NCI-H2227 treated with DMSO at 0.1 percent for 48 hours (cell line): ENCODE measurements at places on chromosomes 2 and 18.

DNA sequence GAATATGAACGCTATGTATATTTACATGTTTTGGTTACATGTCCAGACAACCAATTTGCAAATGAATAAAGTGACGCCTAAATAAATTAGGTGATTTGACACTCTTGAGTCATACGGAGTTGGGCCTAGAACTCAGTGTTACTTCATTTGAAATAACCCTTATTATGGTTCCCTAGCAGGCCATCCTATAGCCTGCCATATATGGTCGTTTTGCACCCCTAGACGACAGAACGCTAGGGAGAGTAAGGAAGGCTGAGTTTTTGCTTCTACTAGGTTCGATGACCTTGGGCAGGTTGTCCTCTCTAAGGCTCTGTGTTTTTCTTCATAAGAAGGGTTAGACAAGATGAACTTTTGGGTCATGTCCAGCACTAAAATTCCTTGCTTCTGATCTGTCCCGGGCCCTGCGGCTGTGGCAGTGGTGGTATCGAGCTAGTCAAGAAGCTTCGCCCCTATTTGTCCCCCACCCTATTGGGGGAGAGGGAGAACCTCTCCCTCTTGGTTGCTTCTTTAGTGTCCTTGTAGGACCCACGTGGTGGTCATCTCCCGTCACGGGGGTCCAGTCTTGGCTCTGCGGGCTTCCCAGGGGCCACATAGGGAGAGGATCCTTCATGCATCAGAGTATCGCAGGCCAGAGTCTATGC is 574 bp upstream of the EML4 start:
- DNase-seq: no peak

GRCh38 chr2:40450796-40451430 is 977 bp downstream of the SLC8A1 start:
- DNase-seq: peak; percentile 91

DNA sequence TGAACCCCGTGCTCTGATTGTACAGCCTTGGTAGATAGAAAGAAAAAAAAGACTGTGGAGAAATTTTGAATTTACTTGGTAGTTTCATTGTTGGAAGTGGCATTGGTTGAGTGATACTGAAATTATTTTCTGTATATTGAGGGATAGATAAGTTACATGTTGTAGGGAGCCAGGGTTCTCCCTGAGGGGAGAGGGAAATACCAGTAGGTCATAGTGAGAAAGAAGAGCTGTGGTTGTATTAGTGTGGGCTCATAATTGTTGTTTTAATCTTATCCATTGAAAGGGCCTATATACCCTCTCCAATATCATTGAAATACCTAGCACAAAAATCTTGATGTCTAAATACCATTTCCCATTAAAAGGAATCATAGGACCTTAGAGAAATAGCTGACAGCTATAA is 16.9 kb upstream of the RAB31 start:
- DNase-seq: no peak

- DNase-seq: peak; percentile 86
Observed at GRCh38 chr2:222561817-222562645, 93.9 kb downstream of the FARSB start.

- DNase-seq: no peak
Observed at GRCh38 chr2:168356477-168356835, 99.6 kb upstream of the CERS6 start.

DNA sequence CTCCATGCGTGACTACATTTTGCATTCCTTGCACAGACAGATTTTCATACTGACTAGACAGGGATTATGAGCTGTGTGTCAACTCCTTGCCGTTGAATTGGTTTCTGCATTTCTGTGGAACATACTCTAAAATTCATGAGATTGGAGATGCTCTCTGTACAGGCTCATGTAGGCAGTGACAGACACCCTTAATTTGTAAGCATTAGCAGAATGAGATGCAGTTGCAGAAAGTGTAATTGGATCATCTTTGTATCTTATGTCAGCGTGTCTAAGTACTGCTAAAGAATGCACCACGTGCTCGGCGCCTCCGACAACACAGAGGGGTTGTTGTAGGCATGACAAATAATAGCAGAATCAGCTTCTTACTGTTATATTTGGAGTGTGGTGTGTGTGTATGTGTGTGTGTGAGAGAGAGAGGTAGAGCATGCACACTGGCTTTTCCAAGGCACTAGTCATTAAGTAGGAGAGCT is 212.4 kb downstream of the CMPK2 start:
- peak; percentile 50 for DNase-seq

DNA sequence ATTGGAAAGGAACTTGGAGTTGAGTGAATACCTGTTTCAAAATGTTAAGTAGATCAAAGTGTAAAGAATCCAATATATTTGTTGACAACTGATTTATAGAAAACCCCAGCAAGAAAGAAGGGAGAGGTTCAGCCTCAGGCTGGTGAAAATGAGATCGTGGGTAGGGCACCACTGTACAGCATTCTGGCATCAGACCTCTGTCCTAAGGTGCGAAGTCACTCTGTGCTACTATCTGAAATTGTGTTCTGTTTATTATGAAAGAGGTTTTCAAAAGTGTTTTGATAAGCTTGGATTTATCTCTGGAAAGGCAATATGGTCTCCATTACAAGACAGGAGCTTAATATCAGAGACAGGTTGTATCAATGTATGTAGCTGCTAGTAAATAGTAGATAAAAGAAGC is 80.5 kb upstream of the MAP4K3 start:
- no peak for DNase-seq

DNA sequence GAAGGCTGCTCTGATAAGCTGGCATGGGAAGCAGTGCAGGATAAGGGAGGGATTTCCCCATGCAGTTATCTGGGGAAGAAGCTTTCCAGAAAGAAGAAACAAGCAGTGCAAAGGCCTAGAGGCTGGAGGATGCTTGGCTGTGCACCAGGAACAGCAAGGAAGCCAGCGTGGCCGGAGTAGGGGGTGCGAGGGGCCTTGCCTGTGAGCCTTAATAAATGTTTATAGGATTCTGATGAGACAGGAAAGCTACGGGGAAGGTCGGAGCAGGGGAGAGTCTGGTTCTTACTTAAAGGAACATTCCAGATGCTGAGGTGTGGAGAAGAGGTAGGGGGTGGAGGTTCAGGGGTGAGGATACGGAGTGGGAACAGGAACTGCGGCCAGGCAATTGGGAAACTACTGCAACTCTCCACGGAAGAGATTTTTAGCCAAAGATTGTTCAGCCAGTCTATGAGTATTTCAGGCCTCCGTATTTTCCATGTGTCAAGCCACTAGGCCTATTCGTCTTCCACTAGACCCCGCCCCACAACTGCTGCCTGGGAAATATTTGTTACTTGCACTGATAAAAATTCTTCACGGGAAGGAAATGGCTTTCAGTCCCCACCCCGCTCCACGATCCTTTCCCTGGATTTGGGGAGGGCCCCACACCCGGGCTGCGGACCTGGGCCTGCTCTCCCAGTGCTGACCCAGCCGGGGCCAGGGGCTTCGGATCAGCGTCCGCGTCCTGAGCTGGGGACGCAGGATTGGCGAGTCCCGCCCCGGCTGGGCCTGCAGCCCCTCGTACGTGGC is 516 bp downstream of the EIF2AK2 start:
- peak; percentile 51 for DNase-seq

DNA sequence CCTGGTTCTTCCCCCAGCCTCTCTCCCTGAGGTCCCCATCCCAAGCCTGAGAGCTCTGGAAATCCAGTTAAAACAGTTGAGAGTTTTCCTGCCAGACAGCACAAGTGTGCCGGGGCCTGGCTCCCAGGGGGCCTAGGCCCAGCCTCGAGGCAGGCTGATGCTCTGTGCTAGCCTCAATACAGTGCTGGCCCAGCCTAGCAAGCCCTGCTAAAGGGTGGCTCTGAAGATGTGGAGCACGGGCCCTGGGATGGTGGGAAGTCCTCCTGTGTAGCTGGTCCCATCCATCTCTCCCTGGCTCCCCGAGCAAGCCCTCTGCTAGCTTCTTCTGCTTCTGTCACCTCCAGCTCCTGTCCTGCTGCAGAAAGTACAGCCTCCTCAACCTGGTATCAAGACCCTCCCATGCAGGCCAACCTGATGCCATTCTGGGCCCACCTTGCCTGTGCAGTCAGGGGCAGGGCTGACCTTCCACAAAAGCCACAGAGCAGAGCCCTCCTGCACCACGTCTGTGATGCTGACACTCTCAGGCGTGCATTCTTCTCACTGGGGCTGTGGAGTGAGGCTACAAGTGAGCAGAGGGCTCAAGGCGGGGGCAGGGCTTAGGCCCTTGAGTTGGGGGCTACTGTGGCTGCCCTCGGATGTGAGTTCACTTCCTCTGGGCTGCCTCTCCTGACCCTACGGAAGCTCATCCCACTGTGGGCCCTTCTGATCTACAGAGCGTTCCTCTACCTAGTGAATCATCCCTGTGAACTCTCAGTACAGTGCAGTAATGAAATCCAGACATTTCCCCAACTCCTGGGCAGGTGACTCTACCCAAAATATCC is 60.1 kb upstream of the LAPTM4A start:
- DNase-seq: no peak

GRCh38 chr18:76274468-76275289 is 220.4 kb downstream of the ZNF516 start:
- peak; percentile 48 for DNase-seq

DNA sequence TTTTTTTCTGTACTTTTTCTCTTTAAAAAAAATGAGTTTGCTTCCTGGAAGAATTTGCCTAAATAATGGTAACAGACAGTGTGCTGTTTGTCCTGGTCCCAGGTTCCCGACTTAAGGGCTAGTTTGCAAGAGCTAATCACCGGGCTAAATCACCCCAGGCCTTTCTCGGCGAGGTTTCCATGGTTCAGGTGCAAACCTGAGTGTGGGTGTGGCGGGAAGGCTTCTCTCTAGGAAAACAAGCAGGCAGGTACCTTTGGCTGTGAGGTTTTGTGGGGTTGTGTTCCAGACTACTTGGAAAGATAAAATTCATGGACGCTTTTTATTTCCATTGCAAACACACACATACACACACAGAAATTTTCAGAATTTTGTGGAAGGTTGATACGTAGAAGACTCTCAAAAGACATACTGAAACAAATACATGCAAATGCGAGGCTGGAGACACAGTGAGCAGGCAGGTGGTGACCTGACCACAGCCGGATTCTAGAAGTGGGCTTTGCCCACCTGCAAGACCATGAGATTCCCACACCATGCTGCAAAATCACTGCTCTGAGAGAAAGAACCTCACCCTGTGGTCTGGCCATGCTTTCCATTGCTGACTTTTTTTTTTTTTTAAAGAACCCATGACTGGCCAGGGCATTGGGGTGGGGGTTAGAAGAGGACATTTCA is 815 bp downstream of the CNDP1 start:
- no peak for DNase-seq

- DNase-seq: no peak
Observed at GRCh38 chr2:54897420-54898310, 152.6 kb downstream of the RTN4 start.

GRCh38 chr18:45839414-45840395 is 14.2 kb downstream of the SIGLEC15 start:
- peak; percentile 26 for DNase-seq

DNA sequence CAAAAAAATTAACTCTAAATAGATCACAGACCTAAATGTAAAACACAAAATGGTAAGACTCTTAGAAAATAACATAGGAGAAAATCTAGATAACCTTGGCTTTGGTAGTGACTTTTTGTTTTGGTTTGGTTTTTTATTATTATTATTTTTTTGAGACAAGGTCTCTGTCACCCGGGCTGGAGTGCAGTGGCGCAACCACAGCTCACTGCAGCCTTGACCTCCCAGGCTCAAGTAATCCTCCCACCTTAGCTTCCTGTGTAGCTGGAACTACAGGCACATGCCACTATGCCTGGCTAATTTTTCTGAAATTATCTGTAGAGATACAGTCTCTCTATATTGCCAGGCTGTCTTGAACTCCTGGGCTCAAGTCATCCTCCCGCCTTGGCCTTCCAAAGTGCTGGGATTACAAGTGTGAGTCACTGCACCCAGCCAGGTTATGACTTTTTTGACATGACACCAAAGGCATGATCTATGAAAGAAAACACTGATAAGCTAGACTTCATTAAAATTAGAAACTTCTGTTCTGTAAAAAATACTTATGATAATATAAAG is 88.0 kb downstream of the HNRNPLL start:
- no peak for DNase-seq

DNA sequence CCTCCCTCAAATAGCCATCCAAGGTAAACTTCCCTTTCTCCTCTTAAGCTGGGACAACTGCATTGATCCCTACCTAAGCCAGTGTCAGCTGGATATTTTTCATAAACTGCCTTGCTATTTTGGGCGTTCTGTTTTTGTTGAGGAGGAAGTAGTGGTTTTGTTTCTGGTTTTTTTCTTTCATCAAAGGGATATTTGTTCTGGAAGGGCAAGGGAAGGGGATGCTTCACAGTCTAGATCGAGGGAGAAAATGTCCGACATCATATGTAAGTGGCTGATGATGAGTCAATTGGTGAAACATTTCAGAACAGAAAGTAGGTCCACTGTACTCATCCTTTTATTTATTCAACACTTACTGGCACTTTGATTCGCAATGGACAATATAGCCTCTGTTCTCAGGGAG is 31.0 kb downstream of the TANC1 start:
- no peak for DNase-seq

DNA sequence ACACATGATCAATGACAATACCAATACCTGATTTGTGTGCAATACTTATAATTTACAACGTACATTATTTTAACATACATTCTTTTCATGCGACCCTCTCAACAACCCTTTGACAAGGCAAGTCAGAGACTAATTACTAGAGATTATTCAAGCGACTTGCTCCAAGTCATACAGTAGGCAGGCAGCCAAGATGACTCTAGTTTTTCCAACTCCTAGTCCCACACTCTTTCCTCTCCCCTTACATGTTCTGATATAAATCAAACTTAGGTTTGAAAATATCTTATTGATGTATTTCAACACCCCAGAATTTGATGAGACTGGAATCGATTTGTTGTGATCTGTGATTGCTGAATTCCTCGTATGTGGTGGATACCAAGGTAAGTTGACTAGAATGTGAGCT is 8.0 kb upstream of the CYP27C1 start:
- no peak for DNase-seq

DNA sequence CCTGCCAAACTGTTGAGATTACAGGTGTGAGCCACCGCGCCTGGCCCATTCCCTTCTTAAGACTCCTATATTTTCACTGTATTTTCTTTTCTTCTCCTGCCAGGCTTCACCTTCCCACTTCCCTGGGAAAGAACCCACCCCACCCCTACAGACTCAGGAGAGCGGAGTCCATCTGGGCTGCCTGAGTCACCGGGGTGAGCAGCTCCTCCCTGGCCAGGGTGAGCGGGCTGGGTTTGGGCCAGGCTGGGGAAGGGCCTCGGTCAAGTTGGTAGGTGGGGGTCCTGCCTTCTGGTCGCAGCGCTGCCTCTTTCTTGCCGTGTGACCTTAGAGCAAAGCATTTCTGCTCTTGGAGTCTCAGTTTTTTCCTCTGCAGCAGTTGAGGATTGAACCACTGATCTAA is 2.1 kb upstream of the GAREM2 start:
- DNase-seq: no peak

DNA sequence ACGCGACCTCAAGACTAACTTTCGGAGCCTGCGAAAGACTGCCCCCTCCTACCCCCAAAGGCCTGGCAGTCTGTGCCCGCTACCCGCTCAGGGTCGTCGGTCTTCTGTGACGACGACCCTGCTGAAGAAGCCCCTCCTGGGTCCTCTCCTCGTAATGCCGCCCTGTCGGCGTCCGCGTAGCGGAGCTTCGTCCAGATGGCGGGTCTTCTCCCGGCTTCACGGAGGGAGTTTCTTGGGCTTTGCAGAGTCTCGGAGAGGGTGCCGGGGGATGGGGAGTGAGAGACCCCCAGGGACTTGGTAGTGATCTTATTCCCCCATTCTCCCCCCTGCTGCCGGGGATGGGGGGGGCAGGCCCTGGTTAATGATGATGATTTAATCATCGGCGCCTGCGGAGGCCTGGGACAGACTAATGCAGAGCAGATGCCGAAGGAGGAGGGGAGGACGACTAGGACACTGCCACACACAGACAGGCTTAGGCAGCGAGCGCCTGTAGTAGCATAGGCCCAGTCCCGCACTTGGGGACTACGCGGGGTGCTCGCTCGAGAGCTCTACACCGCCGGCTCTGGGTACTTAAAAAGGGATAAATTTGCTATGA is 528 bp upstream of the PCGF1 start:
- peak; percentile 55 for DNase-seq
